Forelimb muscle (tissue), 1 donor: ENCODE measurements at places on chromosomes 12 and 14. TPM values are rescaled to one million over a fixed set of nuclear protein-coding genes. Genes with fewer than 3 reads are reported as not detected.

GRCh38 chr12:15544589-15544988 is 222.3 kb downstream of the PTPRO start:
- DNase-seq, result no peak

CCDC175 gene
- polyA plus RNA-seq, result not detected

TPPP2 gene
- polyA plus RNA-seq, result 0.49 TPM

ARHGDIB gene
- 32.3 TPM for polyA plus RNA-seq

DNA sequence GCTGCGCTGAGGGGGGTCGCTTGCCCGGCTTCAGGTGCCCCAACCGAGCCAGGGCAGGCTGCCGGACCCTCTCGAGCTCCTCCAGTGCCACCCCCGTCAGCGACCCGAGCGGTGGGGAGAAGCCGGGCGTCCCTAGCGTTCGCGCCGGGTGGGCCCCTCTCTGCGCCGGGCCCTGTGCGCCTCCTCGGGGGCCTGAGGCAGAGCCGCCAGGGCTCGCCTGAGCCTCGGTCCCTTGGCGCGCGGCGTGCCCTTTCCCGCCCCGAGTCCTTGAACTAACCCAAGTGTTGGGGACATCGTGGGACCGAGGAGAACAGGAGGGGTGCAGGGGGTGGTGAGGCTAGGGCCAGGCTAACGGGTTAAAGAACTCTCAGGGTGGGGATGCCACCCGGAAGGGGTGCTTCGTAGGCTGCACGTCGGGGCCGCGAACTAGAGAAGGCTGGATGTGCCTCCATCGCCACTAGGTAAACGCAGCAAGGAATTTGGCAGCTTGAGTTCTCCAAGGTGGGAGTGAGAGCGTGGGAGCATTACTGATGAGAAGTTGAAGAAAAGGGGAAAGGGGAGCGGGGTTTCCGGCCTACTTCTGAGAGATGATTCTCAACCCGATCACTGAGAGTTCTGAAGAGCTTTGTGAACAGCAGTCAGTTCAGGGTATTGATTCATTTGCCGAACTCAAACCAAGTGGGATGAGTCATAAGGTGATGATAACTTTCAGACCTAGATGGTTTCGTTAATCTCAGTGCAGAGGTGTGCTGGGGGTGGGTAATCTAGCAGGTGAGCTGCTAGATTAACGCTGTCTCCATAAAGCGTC is 618 bp downstream of the RNF34 start:
- DNase-seq, result no peak

DNA sequence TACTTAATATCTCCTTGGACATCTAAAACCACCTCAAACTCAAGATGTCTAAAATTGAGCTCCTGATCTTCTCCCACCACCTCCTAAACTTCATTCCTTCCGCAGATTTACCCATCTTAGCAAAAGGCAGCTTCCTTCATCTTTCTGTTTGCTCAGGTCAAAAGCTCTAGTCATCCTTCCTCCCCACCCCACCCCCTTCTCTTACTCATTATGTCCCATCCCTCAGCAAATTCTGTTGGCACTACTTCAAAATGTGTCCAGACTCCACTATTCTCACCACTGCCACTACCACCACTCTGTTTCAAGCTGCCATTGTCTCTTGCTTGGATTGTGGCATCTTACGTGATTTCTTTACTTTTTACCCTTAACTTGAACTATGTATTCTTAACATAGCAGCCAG is 59.2 kb upstream of the ZDHHC17 start:
- no peak for DNase-seq

KLHL33 gene
- 1.1 TPM for polyA plus RNA-seq

DNA sequence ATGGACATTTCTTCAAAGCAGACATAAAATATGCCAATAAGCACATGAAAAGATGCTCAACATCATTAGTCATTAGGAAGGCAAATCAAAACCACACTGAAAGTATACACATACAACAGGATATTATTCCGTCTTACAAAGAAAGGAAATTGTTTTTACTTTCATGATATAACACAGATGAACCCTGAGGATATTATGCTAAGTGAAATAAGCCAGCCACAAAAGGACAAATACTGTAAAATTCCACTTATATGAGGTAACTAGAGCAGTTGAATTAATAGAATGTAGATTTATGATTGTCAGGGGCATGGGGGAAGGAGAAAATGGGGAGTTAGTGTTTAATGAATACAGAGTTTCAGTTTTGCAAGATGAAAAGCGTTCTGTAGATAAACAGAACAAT is 4.2 kb downstream of the ACYP1 start:
- no peak for DNase-seq

DNA sequence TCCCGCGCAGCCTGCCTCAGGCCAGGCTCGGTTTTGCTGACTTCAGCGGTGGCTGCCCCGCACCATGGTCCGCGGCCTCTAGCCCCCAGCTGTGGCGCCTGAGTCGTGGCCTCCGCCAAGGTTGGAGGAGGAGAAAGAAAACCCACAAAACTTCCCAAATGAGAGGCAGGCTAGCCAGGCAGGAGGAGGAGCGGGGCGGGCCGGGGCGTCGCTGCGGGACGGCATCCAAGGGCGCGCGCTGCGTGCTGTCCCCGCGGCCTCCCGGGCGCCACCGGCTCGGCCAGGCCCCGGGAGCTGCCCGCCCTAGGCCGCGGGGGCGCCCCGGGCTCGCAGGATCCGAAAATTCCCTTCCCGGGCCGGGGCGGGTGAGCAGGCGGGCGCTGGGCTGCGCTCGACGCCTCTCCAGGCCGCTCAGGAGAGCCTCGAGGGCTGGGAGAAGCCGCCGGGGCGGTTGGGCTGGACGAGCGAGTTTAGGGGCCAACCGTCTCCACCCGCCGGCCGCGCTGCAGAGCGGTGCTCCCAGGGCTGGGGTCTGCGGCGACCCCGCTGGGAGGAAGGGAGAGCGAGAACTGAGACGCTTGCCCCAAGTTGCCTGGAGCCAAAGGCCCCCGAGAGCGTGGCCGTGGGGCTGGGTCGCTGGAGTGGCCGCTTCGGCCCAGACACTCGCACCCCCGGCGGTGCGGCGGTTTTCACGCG is at the start of gene EFS:
EFS (minus strand) TSS at position 137 of the 696 bp plus-strand sequence. CDS start 147 bp downstream, outside the sequence.
- no peak for DNase-seq

DNA sequence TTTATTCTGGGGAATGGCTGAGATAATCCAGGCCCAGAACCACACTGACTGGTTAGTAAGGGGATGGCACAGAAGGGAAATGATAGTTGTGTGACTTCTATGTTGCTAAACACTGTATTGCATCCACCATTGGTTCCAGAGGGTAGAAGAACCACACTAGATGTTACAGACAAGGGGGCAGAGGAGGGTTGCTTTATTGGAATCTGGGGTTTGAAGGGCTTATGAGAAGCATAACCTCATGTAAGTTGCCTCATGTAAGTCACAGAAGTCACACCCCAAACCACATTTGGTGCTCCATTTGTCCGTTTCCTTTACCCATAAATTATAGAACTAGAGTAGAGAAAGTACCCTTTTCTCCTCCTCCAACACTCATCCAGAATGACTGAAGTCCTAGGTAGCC is 5.5 kb upstream of the PSMA6 start:
- no peak for DNase-seq

- DNase-seq, result no peak
Observed at GRCh38 chr14:65949711-65950516, 536.3 kb upstream of the CCDC196 start.

DNA sequence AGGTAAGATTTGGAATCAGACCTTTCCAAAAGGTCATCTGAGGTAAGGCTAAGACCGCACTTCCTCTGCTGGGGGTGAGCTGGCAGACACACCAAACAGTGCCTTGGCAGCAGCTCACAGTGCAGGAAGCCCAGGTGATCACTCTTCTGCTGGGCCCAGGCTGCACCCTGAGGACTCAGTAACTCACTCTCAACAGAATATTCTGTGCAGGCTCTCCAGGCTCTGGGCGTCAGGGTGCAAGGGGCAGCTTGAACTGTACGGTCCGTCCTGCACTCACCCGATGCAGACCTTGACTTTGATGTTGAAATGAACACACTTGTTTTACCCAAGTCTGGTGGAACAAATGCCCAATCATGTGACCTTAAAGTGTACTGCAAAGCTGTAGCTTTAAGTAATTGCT is 6.0 kb downstream of the ALKBH2 start:
- DNase-seq, result no peak

GRCh38 chr12:89451841-89452251 is 72.8 kb downstream of the GALNT4 start:
- DNase-seq, result no peak

DNA sequence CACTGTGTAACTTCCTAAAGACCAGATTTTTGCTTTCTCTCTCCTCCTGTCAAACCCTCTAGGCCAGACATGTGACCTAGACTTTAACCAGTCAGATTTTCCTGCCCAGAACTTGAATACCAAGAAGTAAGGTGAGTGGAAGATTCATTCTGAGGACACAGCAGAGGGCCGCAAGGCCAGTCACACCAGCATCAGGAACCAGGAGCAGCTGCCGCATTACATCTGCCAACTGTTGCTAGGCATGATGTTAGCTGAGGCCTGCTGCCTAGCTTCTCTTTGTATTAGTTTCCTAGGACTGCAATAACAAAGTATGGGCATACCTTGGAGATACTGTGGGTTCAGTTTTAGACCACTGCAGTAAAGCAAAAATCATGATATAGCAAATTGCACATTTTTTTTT is 101.9 kb upstream of the BMP4 start:
- no peak for DNase-seq

PLXNC1 gene
- polyA plus RNA-seq, result 16.7 TPM

NTF3 gene
- 2.8 TPM for polyA plus RNA-seq

BICDL1 gene
- polyA plus RNA-seq, result 4.9 TPM
